ENCODE measurements at places on chromosomes 4 and X. TPM values are rescaled to one million over a fixed set of nuclear protein-coding genes. Genes with fewer than 3 reads are reported as not detected.

Gene XKRX
- 0.67 TPM for total RNA-seq

Gene PRKG2
- 2.2 TPM for total RNA-seq

Gene OSTC
- 72.1 TPM for total RNA-seq

Gene GASK1B
- 0.58 TPM for total RNA-seq

Gene GAGE1
- not detected for total RNA-seq

Gene SOWAHD
- total RNA-seq = 1.9 TPM

Gene SLC9A7
- total RNA-seq = 3.5 TPM

- DNase-seq = no peak
Measured at GRCh38 chr4:152666946-152667345, 12.9 kb downstream of the TMEM154 start.

GRCh38 chr4:106316773-106317409 is 541 bp downstream of the AIMP1 start:
- DNase-seq = no peak

DNA sequence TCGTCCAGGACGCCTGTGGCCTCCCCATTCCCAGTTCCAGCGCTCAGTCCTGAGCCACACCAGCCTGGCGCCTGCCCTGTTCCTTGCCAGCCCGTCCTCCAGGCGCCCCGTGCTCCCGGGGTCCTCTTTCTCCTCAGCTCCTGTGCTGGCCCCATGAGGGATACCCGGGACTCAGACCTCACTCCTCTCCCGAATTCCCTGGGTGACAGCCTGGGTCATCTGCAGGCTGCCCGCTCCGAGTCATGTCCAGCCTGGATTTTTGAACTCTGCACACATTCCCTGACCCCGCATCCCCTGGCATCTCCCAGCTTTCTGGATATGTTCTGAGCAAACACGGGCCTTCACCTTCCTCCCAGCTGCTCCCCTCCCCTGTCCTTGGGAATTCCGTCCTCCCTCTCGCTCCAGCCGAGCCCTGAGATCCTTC is 14.9 kb upstream of the ADD1 start:
- no peak for DNase-seq

- DNase-seq = no peak
Measured at GRCh38 chr4:75107755-75108612, 175.1 kb downstream of the PARM1 start.

GRCh38 chrX:38881727-38882126 is 80.5 kb downstream of the MID1IP1 start:
- no peak for DNase-seq

DNA sequence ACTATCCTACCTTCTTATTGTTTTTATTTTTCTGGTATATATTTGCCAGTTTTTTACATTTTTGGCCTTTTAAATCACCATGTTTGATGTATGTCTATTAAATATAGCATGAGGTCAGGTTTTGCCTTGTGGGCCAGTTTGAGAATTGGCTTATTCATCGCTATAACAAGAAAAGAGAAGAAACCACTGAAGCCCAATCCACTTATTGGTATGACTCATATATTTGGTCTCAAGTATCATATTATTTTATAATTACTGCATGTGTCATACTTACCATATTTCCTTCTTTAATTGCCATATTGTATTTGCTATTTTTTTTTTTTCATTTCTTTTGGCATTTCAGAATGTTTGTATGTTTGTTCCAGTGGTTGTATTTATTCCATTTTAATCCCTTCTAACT is 99.3 kb downstream of the IRF2 start:
- DNase-seq = no peak

DNA sequence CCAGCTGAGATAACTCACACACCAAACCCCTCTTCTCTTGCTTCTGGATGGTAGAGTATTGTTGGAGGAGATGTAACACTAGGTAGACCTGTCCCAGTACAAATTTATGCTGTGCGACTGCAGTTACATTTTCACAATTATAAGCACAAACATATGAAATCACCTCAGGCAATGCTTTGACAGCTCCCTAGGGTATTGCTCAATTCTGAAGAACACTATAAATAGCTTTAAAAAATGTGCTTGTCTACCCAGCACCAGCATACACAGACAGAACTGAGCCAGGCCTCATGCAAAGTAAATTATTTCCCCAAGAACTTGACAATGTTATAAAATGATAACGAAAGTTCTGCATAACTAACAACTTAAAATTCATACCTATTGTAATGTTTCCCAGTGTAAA is 1999.1 kb upstream of the ADGRL3 start:
- DNase-seq = no peak
